ENCODE measurements at places on chromosomes 1 and 21. TPM values are rescaled to one million over a fixed set of nuclear protein-coding genes. Genes with fewer than 3 reads are reported as not detected.

GRCh38 chr21:14313300-14313699 lies 69.6 kb downstream of the HSPA13 start:
- no peak overlapping the region for H3K27ac ChIP-seq
- no peaks in the 10 kb centered on the region for H3K4me1 ChIP-seq
- H3K36me3 ChIP-seq = no peaks in the 10 kb centered on the region
- H3K27me3 ChIP-seq = peaks cover 6% of the 10 kb centered on the region

DNA sequence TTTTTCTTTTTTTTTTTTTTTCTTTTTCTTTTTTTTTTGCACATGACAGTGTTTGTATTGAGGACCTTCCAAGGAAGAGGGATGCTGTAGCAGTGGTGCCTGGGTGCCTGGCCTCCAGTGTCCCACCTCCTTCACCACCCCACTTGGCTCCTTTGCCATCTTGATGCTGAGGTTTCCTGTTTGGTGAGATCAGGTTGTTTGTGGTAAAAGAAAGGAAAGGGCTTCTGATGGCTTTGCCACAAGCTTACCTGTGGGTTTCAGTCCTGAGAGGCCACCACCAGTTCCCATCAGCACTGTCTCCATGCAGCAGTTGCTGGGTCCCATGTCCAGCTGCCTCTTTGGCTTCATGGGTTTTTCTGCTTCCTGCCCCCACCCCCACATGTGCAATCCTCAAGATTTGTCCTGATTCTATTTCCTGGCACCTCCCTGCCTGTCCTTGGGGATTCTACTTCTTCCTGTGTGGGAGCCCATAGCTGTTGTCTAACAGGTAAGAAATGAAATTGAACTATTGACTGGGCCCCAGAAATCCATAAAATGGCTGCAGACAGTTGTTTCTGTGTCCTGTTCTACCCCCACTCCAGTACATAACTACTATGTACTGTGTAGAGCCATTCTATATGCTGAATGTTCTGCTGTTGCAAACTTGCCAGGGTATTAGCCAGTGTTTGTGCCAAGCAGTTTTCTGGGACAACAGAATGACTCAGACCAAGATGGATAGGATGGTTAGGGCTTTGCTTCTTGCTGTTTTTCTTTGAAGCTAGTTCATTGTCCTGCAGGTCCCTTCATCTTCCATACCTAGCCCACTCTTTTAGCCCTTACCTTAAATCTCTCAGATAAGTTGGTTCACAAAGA lies 4.2 kb upstream of the CCDC28B start:
- DNase-seq = no peak
- no peak overlapping the region for H3K4me3 ChIP-seq
- no peak overlapping the region for H3K27ac ChIP-seq
- H3K36me3 ChIP-seq = peaks cover 71% of the 10 kb centered on the region

GRCh38 chr1:29417147-29417858 lies 181.0 kb downstream of the PTPRU start:
- no peak for DNase-seq
- H3K27me3 ChIP-seq = peaks cover 25% of the 10 kb centered on the region
- H3K4me3 ChIP-seq = no peak overlapping the region
- H3K4me1 ChIP-seq = no peaks in the 10 kb centered on the region

DNA sequence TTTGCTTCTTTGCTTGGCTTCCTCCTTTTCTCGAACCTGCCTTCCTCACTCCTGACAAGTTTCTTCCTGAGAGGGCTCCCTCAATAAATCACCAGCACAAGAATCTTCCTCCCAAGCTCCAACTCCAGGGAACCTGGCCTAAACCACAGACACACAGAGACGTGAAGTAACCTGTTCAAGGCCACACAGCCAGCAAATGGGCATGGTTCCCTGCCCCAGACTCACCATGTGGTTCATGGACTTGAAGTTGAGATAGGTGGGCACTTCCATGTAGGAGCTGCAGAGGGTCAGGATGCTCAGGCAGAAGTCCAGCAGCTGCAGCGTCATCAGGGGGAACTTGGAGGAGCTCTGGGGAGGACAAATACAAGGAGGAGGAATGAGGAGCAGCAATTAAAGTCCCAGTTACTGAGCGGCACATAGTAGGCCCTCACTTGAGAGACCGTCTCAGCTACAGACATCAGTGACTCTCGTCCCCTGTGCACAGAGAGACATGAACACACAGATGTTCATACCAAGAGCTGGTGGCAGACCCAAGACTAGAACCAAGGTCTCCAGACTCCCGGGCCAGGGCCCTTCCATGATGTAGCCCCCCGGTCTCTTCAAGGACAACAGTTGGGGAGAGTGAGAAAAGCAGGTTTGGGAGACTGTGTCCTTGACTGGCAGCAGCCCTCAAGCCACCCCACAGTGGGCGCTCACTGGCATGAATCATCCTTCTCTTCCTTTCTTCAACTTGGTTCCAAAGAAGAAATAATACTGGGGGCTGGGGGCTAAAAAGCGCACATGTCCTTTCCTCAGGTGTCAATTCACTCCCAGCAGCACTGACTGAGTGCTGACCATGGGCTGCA lies 15.6 kb upstream of the MATN1 start:
- H3K27me3 ChIP-seq = no peaks in the 10 kb centered on the region
- DNase-seq = no peak
- no peaks in the 10 kb centered on the region for H3K4me1 ChIP-seq

DNA sequence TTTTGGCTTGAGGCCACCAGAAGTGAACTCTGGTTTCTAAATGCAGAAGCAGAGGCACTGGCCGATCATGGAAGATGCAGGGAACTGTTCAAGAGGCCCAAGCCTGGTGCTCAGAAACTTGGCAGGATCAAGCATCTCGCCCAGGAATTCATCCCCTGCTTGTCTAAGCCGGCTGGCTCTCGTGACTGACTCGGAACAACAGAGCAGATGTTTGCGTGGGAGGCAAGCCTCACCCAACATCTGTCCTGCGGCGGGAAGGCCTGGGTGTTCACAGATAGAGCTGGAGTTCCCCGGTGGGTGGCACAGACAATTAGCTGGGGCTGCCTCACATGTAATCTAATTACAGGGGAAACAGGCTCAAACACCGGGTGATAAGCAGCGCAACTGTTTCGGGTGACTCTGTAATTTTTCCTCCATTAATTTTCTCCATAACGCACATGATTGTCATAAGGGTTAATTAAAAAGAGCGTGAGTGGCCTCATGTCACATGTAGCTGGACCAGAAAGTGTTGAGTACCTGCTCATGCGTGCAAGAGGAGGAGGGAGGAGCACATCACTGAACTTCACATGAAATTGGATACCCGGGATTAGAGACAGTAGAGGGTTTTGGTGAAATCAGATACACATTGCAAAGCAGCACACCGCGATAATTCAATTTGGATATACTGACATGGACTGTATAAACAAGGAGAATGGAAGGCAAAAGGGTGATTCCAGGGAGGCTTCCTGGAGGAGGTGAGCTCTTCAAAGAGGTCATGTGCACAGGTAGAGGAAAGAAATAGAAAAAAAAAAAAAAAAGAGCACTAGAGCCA lies 180.0 kb downstream of the ETS2 start:
- H3K27me3 ChIP-seq = no peaks in the 10 kb centered on the region
- no peak overlapping the region for H3K4me3 ChIP-seq
- peak; percentile 89 for DNase-seq
- H3K36me3 ChIP-seq = no peaks in the 10 kb centered on the region
- H3K27ac ChIP-seq = no peak overlapping the region

DNA sequence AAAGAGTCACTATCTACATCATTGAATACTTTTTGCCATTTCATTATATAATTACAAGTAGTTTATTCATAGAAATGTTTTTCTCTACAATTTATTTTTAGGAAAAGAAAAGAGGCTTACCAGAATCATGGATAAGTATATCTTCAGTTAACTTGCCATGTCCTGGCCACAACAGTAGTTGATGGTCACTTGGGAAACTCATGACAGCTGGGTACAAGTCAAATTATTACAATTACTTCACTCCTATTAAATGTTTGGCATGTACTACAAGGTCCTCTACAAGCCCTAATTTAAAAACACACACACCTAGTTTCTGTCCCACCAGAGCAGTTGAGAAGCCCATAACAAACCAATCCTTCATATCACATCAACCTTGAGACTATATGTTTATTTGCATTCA lies 29.4 kb downstream of the PALMD start:
- DNase-seq = no peak
- H3K27ac ChIP-seq = peak overlapping the region; percentile 83
- peaks cover 63% of the 10 kb centered on the region for H3K4me1 ChIP-seq
- no peaks in the 10 kb centered on the region for H3K27me3 ChIP-seq
- no peak overlapping the region for H3K4me3 ChIP-seq

DNA sequence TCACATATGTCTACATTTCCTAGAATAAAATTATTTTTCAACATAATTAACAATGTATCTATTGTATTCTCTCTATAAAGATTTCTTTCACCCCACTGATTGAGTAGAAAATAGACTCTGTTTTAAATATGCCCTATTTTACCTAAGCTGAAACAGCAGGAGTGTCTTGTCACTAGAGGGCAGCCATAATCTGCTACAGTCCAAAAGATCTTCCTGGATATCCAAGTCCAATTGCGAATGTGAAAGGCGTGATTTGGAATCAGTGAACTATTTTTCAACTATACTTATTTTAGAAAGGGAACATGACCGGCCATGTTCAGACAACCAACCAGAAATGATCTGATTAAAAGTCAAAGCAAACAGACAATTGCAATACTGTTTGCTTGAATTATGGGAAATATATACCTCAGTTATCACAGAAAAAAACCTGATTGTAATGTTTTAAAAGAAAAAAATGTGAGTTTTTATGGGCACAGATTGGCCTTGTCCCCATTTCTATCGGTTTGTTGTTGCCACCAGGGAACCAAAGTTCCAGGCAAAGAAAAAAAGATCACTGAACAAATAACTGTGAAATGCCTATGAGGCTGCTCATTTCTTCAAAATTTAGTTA lies 1211.0 kb upstream of the ADGRL4 start:
- H3K36me3 ChIP-seq = no peaks in the 10 kb centered on the region
- no peak overlapping the region for H3K4me3 ChIP-seq
- H3K4me1 ChIP-seq = no peaks in the 10 kb centered on the region
- H3K27ac ChIP-seq = no peak overlapping the region
- H3K27me3 ChIP-seq = no peaks in the 10 kb centered on the region
- DNase-seq = no peak

- no peak overlapping the region for H3K4me3 ChIP-seq
- no peaks in the 10 kb centered on the region for H3K36me3 ChIP-seq
- H3K27ac ChIP-seq = no peak overlapping the region
- no peaks in the 10 kb centered on the region for H3K27me3 ChIP-seq
Measured at GRCh38 chr1:31564606-31564989, 11.7 kb upstream of the TINAGL1 start.

DNA sequence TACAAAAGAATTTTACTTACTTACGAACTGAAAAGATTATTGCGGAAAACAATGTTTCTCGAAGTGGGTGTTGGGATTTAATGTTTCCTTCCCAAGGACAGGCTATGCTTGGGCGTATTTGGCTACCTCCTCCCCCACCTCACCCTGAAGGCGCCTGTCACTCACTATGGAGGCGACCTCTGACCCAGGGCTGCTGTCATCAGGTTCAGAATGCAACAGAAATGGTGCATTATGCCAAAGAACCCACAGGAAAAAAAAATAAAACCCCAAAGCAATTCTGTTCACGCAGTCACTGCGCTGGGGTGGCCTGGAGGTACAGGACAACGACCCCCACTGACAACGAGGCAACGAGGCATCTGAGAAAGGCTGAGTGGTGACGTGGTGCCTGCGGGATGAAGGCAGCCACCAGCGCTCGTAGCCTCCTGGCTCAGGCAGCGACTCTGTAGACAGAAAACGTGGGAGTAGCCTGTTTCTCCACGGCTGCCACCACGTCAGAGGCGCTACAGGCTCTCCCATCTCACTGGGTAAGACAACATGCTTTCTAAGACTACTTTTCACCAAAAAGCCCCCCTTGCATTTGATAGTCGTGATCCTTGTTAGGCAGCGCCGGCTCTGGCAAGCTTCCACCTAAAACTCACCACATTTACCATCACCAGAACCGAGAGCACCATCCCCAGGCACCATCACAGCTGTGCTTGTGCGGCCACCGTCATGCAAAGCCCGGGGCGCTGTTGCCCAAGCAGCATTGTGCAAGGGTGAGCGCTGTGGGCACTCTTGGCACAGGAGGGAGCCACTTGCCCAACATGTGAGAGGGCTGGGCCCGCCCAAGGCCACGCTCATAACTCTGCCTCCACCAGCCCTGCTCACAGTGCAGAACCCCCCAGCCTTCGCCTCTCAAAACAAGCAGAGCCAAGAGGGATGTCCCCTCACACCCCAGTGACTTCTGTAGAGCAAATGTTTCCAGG lies 14.3 kb downstream of the NADK start:
- H3K4me1 ChIP-seq = peaks cover 4% of the 10 kb centered on the region
- peak; percentile 62 for DNase-seq
- H3K27me3 ChIP-seq = no peaks in the 10 kb centered on the region
- H3K4me3 ChIP-seq = no peak overlapping the region
- peaks cover 20% of the 10 kb centered on the region for H3K36me3 ChIP-seq

DNA sequence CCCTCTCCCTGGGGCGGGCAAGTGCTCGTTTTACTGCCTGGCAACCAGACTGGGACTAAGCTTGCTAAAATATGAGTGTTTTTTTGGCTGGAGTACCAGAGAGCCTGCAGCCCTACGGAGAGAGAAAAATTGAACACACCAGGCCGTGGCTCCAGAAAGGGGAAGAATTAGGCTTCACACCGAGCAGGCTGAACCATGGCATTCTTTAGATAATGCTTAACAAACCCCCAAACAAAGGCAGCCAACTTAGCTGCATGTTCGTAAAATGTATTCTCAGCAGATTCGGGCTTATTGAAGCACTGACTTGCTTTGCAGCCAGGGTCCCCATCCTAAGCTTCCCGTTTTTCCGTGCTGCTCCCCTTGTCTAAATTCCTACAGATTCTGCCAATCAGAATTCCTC lies 76.6 kb downstream of the LMX1A start:
- H3K27ac ChIP-seq = no peak overlapping the region
- H3K4me1 ChIP-seq = no peaks in the 10 kb centered on the region
- H3K27me3 ChIP-seq = no peaks in the 10 kb centered on the region

Gene TRAF5
- total RNA-seq = 2.9 TPM

Gene GNG4
- 0.07 TPM for total RNA-seq

Gene PLCH2
- total RNA-seq = 0.35 TPM

Gene COQ8A
- total RNA-seq = 141 TPM

Measured in heart left ventricle (tissue), 16 donors.